ENCODE measurements at places on chromosomes 6 and 20.
A peak's percentile ranks its signal among the peaks of the same experiment; 100 is the strongest.

DNA sequence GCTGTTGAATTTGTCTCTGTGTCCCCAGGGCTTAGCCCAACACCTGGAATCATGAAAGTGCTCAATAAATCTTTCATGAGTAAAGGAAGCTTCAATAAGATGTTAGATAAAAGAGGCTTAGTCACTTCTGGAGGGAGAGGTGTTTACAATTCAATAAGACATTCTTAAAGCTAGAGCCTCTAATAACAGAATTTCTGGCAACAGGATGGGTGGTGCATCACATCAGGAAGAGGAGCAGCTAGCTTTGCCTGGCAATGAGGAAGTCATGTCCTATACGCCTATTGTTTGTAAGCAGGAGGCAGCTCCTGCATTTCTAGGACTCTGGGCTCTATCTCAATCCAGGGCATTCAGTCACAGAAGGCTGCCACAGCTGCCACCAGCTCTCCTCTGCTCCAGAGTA, 638.5 kb downstream of the EPM2A start:
- peak; percentile 5 for DNase-seq

GRCh38 chr20:32819992-32820697, 391 bp downstream of the MAPRE1 start:
- peak; percentile 32 for DNase-seq

- DNase-seq = peak; percentile 47
These were observed 276.3 kb upstream of the AGPAT4 start for GRCh38 chr6:161549977-161550655.

DNA sequence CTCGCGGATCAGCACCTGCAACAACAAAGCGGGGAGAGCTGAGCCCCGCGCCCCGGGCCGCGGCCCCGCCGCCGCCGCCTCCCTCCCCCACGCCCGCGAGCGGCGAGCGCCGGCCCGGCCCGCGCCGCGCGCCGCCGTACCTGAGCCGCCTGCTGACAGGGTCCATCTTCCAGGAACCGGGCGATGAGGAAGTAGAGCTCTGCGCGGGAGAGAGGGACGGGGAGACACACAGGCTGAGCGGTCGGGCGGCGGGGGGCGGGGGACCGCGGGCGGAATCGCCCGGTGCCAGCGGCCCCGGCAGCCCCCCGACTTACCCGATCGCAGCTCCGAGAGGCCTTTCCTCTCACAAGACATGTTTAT, 359 bp downstream of the PHIP start:
- no peak for DNase-seq

DNA sequence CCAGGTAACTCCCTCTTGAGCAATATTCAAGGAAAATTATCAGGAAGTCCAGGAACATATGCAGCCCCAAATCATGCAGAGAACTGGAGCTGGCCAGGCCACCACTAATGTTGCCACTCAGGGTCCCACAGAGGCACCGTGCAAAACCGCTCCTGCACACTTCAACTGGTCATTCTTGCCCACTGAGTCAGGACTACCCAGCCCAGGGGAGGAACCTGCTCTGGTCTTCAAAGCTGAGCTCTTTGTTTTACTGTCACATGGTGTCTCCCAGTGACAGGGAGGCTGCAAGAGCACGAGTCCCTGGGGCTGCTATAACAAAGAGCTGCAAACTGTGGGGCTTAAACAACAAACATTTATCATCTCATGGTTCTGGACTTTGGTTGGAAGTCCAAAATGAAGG, 336.0 kb upstream of the PRDM1 start:
- no peak for DNase-seq

GRCh38 chr6:169638388-169638787, 63.4 kb downstream of the WDR27 start:
- no peak for DNase-seq

DNA sequence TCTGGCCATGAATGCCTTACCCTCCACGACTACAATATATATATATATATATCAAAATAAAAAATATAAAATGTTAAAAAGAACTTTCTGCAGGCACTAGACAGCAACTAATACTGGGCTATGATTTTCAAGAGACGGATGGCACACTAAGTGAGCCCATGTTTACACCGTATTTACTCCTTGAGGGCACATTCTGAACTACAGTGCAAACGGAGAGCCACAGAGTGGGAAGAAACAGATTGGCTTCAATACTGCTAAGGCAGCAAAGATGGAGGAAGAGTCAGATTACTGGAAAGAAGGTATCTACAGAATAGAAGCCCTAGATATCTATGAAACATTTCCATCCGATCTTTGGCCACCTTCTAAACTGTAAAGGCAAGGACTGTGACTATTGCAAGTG, 330.3 kb downstream of the HTR1B start:
- DNase-seq = no peak

GRCh38 chr6:114155763-114156162, 184.8 kb upstream of the HDAC2 start:
- no peak for DNase-seq

- no peak for DNase-seq
These were observed 52.7 kb upstream of the ELMO2 start for GRCh38 chr20:46458866-46459750.

DNA sequence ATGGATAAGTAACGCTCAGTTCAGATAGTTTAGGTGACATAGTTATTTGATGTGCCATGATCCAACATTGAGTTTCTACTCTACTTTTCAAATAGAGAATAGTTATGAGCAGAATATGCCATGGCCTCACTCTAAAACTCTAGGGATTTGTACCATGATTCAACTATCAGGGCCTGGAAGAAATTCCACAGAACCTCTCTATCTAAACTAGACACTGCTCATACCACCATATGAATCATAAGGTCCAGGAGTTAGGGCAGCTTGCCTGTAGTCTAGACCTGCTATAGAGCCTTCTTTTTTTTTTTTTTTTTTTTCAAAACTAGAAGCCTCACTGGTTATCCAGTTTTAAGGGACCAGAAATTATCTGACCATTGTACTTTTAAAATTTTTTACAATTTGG, 571.8 kb upstream of the IMPG1 start:
- no peak for DNase-seq

GRCh38 chr6:119313937-119314884, 35.4 kb downstream of the MAN1A1 start:
- no peak for DNase-seq

DNA sequence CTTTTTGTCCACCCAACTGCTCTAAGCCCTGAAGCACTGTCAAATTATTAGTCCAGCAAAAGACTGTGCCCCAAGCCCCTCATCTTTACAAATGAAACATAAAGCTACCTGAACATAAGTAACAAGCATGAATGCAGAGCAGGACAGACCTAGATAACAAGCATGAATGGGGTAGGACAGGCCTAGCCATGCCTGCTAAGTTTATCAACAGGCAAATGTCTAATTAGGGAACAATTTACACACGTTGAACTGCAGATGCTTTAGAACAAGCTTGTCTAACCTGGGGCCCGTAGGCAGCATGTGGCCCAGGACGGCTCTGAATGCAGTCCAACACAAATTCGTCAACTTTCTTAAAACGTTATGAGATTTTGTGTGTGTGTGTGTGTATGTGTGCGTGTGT, 13.6 kb downstream of the FBXO30 start:
- DNase-seq = no peak

GRCh38 chr6:25620391-25620790, 31.6 kb upstream of the SCGN start:
- DNase-seq = no peak

DNA sequence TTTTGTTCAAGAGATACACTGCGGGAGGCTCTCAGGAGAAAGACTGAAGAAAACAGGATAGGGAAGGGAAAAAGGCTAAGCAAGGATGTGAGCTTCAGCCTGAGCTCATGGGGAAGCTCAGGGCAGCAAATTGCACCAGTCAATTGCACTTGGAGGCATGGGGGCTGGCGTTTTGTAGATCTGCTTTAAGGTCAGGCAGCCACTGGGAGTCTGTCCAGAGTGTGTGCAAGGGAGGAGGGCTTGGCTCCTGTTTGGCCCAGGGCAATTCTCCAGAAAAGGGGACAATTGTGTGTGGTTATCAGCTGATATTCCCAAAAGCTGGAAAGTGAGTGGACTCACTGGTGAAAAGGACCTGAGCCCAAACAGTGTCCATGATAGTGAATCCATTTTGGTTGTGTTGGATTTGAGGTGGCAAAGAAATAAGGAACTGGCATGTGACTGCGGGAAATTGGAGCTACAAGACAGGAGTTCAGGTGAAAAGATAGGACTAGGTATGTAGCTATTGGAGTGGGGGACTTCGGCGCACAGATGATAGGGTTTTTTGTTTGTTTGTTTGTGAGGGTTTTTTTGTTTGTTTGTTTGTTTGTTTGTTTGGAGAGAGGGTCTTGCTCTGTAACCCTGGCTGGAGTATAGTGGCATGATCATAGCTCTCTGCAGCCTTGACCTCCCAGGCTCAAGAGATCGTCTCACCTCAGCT, 22.3 kb upstream of the IER3 start:
- no peak for DNase-seq

DNA sequence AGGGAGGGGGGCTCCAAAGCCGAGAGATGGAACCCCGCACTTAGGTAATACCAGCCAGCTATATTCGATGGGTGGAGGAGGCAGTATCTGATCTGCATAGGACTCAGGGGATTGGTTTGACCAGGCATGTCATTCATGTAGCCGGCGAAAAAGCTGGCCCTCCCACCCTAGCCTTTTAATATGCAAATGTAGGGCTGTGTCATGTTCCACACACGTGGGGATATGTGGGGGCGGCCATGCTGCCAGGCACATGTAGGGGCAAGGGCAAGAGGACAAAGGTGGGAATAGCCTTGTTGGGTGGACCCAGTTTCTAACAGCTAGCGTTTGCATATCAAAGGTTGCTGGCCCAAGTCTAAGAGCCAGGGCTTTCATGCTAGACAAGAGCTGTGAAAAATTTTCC, 39.1 kb upstream of the DDR1 start:
- no peak for DNase-seq

DNA sequence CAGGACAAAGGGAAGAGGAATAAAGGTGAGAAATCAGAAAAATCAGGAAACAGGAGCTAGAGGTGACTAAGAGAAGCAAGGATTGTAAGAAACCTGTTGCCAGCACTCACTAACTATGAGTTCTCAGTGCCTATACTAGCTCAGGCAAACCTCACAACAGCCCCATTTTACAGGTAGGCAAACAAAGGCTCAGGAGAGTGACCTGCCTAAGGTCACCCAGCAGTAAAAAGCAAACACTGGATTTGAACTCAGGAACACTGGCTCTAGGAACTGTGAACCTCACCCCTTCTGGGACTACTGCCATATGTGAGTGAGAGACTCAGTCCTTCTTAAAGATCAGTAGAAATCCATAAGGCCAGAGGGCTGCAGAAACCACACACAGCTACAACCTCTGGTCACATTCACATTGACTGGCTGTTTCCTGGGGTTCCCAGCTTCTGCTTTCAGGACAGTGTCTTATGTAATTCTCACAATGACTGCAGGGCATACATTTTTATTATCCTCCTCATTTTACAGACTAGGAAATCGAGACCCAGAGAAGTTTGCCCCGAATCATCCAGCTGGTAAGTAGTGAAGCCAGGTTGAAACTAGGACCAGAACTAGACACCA, 80.7 kb upstream of the MAFB start:
- no peak for DNase-seq

DNA sequence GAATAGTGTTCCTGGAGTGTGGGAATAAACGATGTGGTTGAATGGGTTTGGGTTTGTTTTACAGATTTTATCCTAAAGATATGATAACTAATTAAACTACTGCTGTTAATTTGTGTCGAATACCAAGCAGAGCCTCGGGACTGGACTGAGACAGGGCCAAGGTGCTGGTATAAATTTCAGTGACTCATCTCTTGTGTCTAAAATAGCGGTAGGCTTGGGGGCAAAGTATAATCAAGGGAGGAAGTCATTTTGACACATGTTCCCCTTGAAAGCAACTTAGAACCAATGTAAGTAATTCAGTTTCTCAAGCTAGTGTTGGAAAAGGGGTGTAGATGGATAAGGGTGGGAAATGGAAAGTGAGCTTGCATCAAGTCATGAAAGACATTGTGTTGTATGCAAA, 108.4 kb downstream of the PLCB4 start:
- DNase-seq = peak; percentile 30

DNA sequence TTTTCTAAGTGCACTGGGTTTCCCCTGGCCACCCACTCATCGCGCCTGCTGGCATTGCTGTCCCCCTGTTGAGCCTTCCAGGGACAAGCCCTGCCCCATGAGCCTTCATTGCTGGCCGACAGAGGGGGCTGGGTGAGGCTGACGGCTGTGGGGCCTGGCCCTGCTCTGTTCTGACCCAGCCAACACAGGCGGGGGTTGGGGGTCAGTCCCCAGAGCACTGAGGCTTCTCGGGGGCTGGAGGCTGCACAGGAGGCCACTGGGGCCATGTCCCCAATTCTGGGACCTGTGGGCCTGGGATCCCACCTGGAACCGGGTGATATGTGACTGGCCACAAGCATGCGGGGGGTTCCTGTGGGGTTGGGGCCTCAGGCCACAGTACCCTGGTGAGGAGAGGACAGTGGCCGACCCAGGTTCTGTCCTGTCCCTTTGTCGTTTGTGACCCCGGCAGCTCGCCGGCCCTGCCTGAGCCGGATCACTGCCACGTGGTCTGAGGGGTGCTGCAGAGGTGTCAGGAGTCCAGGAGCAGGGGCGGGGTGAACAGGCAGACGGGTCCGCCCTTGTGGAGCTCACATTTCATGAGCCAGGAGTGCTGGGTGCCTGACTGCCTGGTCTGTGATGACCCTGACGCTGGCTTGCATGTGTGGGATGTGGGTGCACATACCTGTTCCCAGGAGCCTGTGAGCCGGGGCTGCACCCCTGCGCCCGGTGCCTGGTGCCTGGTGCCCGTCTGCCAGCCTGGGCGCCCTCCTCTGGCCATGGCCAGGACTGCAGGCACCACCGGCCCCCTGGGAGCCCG, 2.1 kb upstream of the COL20A1 start:
- peak; percentile 31 for DNase-seq

GRCh38 chr6:39086294-39086693, 28.7 kb downstream of the SAYSD1 start:
- no peak for DNase-seq

GRCh38 chr6:169198885-169199284, 54.8 kb downstream of the THBS2 start:
- no peak for DNase-seq

- peak; percentile 88 for DNase-seq
These were observed 235.2 kb downstream of the SYNE1 start for GRCh38 chr6:152401978-152402377.

- DNase-seq = no peak
These were observed 11.7 kb downstream of the OSER1 start for GRCh38 chr20:44198872-44199271.

- peak; percentile 80 for DNase-seq
These were observed 20.7 kb upstream of the TRIM27 start for GRCh38 chr6:28944412-28944865.

- peak; percentile 74 for DNase-seq
These were observed 65.2 kb downstream of the CDS2 start for GRCh38 chr20:5191829-5192569.

GRCh38 chr6:9948678-9949077, 466.2 kb downstream of the TFAP2A start:
- no peak for DNase-seq

- no peak for DNase-seq
These were observed 59.4 kb downstream of the TMEM242 start for GRCh38 chr6:157263881-157264397.

DNA sequence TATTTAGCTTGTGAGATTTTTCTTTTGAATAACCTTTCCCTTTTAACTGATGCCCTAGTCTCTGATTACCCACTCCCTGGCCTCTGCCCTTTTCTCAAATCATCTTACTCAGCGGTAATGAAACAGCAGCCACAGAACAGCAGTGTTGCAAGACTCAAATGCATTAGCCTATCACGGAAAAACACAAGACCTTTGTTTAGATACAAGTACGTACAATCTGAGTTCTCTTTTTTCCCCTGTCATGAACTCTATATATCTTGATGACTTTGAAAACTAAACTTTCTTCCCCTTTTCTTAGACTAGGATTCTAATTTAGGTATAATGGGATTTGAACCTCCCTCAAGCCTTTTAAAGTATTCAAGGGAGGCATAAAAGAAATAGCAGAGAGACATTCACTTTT, 1034.9 kb downstream of the EYS start:
- no peak for DNase-seq

Measured in HT1080 (cell line).